ENCODE measurements at places on chromosomes 5 and 9.

GRCh38 chr9:97770808-97771372 lies 73.8 kb upstream of the XPA start:
- DNase-seq = no peak

DNA sequence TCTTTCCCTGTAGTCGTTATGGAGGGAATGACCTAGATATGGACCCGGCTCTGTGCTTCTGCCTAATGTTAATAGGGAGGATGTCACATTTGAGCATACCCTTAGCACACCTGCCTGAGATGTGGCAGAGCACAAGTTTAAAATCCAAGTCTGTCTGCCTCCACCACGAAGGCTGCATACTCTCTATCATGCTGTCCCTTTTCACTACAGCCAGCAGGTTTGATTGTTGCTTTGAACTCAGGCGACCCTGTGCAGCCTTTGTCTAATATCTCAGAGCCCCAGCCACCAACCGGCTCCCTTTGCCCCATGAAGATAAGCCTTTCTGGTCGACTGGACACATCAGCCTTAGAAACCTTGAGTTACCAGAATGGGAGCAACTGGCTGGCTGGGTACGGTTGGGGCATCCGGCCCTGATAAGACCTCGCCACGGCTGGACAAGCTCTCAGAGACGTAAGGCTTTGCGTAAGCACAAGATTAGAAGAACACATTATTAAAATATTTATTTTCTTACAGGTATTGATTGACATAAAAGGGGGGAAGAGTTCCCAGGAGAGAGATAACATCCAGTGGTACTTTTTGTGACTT lies 222.0 kb upstream of the TRIM32 start:
- no peak for DNase-seq

GRCh38 chr5:131709043-131709442 lies 74.0 kb upstream of the RAPGEF6 start:
- DNase-seq = no peak

- no peak for DNase-seq
Measured at GRCh38 chr9:96884443-96884842, 30.1 kb upstream of the ZNF782 start.

- no peak for DNase-seq
Measured at GRCh38 chr5:135269931-135270421, 129.1 kb downstream of the MACROH2A1 start.

Data from stimulated activated CD8-positive, alpha-beta memory T cell treated with anti-CD3 and anti-CD28 coated beads, Interleukin-7, amount 100 ng/mL, for 48 hours (primary cell).